Neural progenitor cell (in vitro differentiated cells): ENCODE measurements at places on chromosomes 3 and 15.
A peak's percentile ranks its signal among the peaks of the same experiment; 100 is the strongest.

GRCh38 chr15:84142888-84143337 is 92.7 kb upstream of the GOLGA6L4 start:
- H3K4me1 ChIP-seq, result no peaks in the 10 kb centered on the region
- no peaks in the 10 kb centered on the region for H3K36me3 ChIP-seq
- no peak overlapping the region for H3K27ac ChIP-seq
- DNase-seq, result peak; percentile 87
- H3K27me3 ChIP-seq, result no peaks in the 10 kb centered on the region

- no peak overlapping the region for H3K27ac ChIP-seq
- no peaks in the 10 kb centered on the region for H3K4me1 ChIP-seq
- no peak for DNase-seq
- H3K27me3 ChIP-seq, result no peaks in the 10 kb centered on the region
These were observed 51.1 kb downstream of the TM4SF18 start for GRCh38 chr3:149282322-149282721.

DNA sequence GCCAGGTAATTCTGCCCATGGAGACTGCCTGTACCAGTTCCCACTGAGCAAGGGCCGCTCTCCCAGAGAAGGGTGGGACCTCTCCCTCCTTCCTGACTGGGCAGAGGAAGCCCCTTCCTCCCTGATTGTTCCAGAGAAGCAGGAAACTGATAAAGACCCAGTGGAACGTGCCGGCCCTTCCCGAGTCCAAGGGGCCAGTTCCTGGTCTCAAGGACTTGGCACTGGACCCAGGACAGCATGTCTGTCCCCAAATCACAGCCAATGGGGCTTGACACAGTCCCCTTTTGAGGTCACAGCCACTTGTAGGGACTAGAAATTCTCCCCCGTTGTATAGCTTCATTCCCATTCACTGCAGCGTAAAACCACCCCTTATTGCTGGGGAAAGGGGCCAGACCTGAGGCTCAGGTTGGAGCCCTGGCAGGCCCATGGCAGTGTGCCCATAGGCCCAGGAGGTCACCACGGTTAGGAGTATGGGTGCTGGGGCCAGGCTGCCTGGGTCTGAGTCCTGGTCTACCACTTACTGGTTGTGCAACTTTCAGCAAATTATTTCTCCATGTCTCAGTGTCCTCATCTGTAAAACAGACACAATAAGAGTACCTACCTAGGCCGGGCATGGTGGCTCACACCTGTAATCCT is 18.1 kb downstream of the CSRNP1 start:
- no peak for DNase-seq
- H3K36me3 ChIP-seq, result no peaks in the 10 kb centered on the region
- no peaks in the 10 kb centered on the region for H3K27me3 ChIP-seq
- no peak overlapping the region for H3K4me3 ChIP-seq
- no peak overlapping the region for H3K27ac ChIP-seq

- no peaks in the 10 kb centered on the region for H3K36me3 ChIP-seq
- no peaks in the 10 kb centered on the region for H3K4me1 ChIP-seq
- DNase-seq, result no peak
- H3K4me3 ChIP-seq, result no peak overlapping the region
These were observed 39.6 kb downstream of the CCDC54 start for GRCh38 chr3:107416886-107417285.

- no peaks in the 10 kb centered on the region for H3K27me3 ChIP-seq
- no peaks in the 10 kb centered on the region for H3K36me3 ChIP-seq
- H3K27ac ChIP-seq, result no peak overlapping the region
- no peak for DNase-seq
These were observed 304.3 kb downstream of the MAGI1 start for GRCh38 chr3:65734382-65734781.

DNA sequence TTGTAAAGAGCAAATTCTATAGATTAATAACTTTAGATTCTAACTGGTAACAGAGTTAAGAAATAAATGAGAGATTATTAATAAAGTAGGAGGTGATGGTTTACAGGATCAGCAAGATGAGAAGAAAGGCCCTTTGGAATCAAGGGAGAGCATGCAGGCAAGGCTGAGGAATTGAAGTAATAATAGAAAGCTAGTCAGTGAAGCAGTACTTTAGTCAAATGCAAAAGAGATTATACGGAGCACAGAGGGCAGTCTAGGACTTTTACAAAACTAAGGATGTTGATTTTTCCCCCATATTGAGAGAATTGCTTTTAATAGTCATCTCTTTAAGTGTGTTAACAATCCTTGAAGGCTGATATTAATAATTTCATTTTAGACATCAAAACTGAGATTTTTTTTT is 146.4 kb downstream of the ROBO2 start:
- no peaks in the 10 kb centered on the region for H3K27me3 ChIP-seq
- peaks cover 6% of the 10 kb centered on the region for H3K4me1 ChIP-seq
- H3K27ac ChIP-seq, result no peak overlapping the region
- H3K36me3 ChIP-seq, result no peaks in the 10 kb centered on the region
- no peak for DNase-seq
- no peak overlapping the region for H3K4me3 ChIP-seq

- no peak overlapping the region for H3K4me3 ChIP-seq
- no peak overlapping the region for H3K27ac ChIP-seq
- no peak for DNase-seq
- H3K4me1 ChIP-seq, result no peaks in the 10 kb centered on the region
- H3K27me3 ChIP-seq, result peaks cover 3% of the 10 kb centered on the region
These were observed 14.1 kb upstream of the AHSG start for GRCh38 chr3:186598794-186599141.

DNA sequence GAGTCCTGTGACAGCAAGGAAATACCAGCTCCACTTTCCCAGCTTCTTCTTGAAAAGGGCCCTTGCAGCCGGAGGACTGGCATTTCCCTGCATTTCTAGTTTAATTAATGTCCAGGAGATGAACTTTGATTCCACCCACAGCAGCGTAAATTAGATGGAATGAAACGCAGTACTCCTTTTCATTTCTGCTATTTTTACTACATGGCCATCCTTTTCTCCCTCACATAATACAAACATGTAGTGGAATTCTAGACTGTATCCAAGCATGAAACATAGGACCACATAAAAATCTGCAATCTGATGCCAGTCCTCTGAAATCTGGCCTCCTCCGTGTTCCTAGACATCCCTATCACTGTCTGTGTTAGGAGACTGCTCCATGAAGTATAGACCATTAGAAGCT is 403.2 kb downstream of the NR2F2 start:
- no peaks in the 10 kb centered on the region for H3K27me3 ChIP-seq
- H3K27ac ChIP-seq, result no peak overlapping the region
- peaks cover 6% of the 10 kb centered on the region for H3K4me1 ChIP-seq
- no peaks in the 10 kb centered on the region for H3K36me3 ChIP-seq

GRCh38 chr3:14434126-14434497 is 31.7 kb downstream of the SLC6A6 start:
- no peaks in the 10 kb centered on the region for H3K27me3 ChIP-seq
- no peaks in the 10 kb centered on the region for H3K36me3 ChIP-seq
- H3K27ac ChIP-seq, result no peak overlapping the region
- H3K4me1 ChIP-seq, result no peaks in the 10 kb centered on the region
- no peak overlapping the region for H3K4me3 ChIP-seq
- no peak for DNase-seq

GRCh38 chr3:14927308-14927707 is 20.1 kb upstream of the NR2C2 start:
- H3K27me3 ChIP-seq, result no peaks in the 10 kb centered on the region
- no peak overlapping the region for H3K4me3 ChIP-seq
- peaks cover 10% of the 10 kb centered on the region for H3K4me1 ChIP-seq
- no peak overlapping the region for H3K27ac ChIP-seq
- no peaks in the 10 kb centered on the region for H3K36me3 ChIP-seq
- DNase-seq, result no peak

GRCh38 chr3:45608885-45609284 is 14.3 kb downstream of the LIMD1 start:
- H3K4me3 ChIP-seq, result no peak overlapping the region
- peaks cover 13% of the 10 kb centered on the region for H3K4me1 ChIP-seq
- DNase-seq, result no peak
- H3K36me3 ChIP-seq, result no peaks in the 10 kb centered on the region
- H3K27ac ChIP-seq, result no peak overlapping the region

DNA sequence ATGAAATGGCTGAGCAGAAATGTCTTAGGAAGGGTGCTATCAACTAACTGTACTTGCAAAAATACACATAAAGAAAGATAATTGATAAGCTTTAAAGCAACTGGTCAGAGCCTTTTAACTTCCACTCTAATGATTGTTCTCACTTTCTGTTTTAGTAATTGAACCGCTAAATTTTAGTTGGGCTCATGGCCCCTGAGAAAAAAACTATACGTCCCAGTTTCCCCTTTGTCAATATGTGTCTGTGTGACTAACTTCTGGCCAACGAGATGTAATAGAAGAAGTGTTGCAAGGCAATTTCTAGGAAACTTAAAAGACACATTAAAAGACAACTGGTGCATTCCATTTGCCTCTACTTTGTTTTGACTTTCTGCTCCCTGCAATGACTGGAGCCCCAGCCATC is 223.9 kb downstream of the NR1D2 start:
- no peaks in the 10 kb centered on the region for H3K4me1 ChIP-seq
- no peaks in the 10 kb centered on the region for H3K36me3 ChIP-seq
- no peak overlapping the region for H3K4me3 ChIP-seq

GRCh38 chr3:123090728-123091531 is 24.1 kb downstream of the PDIA5 start:
- DNase-seq, result peak; percentile 67
- H3K4me3 ChIP-seq, result no peak overlapping the region
- H3K27me3 ChIP-seq, result no peaks in the 10 kb centered on the region
- H3K27ac ChIP-seq, result no peak overlapping the region
- no peaks in the 10 kb centered on the region for H3K36me3 ChIP-seq

DNA sequence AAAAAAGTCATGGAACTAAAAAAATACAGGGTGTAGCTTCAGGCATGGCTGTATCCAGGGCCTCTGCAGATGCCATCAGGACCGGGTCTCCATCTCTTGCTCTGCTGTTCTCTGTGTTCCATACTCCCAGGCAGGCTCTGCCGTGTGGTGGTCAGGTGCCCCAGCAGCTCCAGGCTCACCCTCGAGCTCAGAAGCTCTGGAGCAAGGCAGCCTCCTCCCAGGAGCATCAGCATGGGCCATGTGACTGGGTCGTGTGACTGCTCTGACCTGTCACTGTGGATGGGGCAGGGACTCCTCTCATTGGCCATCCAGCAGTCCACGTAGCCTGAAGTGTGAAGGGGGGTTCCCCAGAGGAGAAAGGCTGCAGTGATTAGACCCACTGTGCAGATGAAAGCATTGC is 8.5 kb downstream of the FBLN2 start:
- H3K4me1 ChIP-seq, result peaks cover 15% of the 10 kb centered on the region
- DNase-seq, result no peak
- H3K27ac ChIP-seq, result no peak overlapping the region
- no peaks in the 10 kb centered on the region for H3K36me3 ChIP-seq

GRCh38 chr3:33578325-33579177 is 138.3 kb upstream of the UBP1 start:
- peaks cover 9% of the 10 kb centered on the region for H3K36me3 ChIP-seq
- H3K4me3 ChIP-seq, result peak overlapping the region; percentile 32
- no peaks in the 10 kb centered on the region for H3K27me3 ChIP-seq
- H3K27ac ChIP-seq, result peak overlapping the region; percentile 79
- peaks cover 71% of the 10 kb centered on the region for H3K4me1 ChIP-seq

GRCh38 chr3:120218981-120219380 is 66.0 kb downstream of the GPR156 start:
- DNase-seq, result no peak
- no peak overlapping the region for H3K4me3 ChIP-seq
- no peaks in the 10 kb centered on the region for H3K27me3 ChIP-seq
- H3K4me1 ChIP-seq, result peaks cover 7% of the 10 kb centered on the region

GRCh38 chr15:47661661-47662180 is 55.6 kb upstream of the SEMA6D start:
- DNase-seq, result no peak
- H3K27me3 ChIP-seq, result no peaks in the 10 kb centered on the region
- H3K4me1 ChIP-seq, result peaks cover 9% of the 10 kb centered on the region
- H3K4me3 ChIP-seq, result no peak overlapping the region
- H3K27ac ChIP-seq, result no peak overlapping the region
- H3K36me3 ChIP-seq, result no peaks in the 10 kb centered on the region

GRCh38 chr3:71389911-71390573 is 193.5 kb downstream of the FOXP1 start:
- no peak overlapping the region for H3K27ac ChIP-seq
- no peaks in the 10 kb centered on the region for H3K36me3 ChIP-seq
- DNase-seq, result peak; percentile 17
- H3K27me3 ChIP-seq, result no peaks in the 10 kb centered on the region
- H3K4me3 ChIP-seq, result no peak overlapping the region

- H3K4me3 ChIP-seq, result no peak overlapping the region
- no peaks in the 10 kb centered on the region for H3K4me1 ChIP-seq
- no peak overlapping the region for H3K27ac ChIP-seq
- no peaks in the 10 kb centered on the region for H3K36me3 ChIP-seq
These were observed 23.7 kb downstream of the FAM3D start for GRCh38 chr3:58642846-58643245.

- H3K4me3 ChIP-seq, result no peak overlapping the region
- H3K36me3 ChIP-seq, result no peaks in the 10 kb centered on the region
- H3K27me3 ChIP-seq, result no peaks in the 10 kb centered on the region
- H3K4me1 ChIP-seq, result no peaks in the 10 kb centered on the region
- no peak for DNase-seq
- no peak overlapping the region for H3K27ac ChIP-seq
These were observed 36.2 kb downstream of the C2CD4B start for GRCh38 chr15:62128916-62129315.

DNA sequence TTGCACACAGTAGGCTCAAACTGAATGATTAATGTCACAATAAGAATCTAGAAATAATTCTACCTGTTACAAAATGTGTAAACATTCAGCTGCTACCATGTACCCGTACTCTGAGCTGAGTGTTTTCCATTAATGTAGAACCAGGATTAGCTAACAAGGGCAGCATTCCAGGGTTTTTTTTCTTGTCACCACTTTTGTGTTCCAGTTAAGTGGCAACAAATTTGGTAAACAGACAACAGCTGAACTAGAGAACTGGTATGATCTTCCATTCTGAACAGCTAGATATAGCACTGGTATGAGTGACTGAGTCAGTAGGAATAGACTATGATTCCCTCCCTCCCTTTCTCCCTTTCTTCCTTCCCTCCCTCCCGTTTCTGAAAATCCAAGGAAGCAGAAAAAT is 229.4 kb downstream of the CD47 start:
- H3K36me3 ChIP-seq, result no peaks in the 10 kb centered on the region
- peaks cover 4% of the 10 kb centered on the region for H3K4me1 ChIP-seq
- H3K27ac ChIP-seq, result no peak overlapping the region
- DNase-seq, result no peak
- no peaks in the 10 kb centered on the region for H3K27me3 ChIP-seq
- no peak overlapping the region for H3K4me3 ChIP-seq

- no peak overlapping the region for H3K4me3 ChIP-seq
- H3K27me3 ChIP-seq, result no peaks in the 10 kb centered on the region
- H3K36me3 ChIP-seq, result no peaks in the 10 kb centered on the region
- DNase-seq, result no peak
These were observed 299.8 kb downstream of the LPP start for GRCh38 chr3:188453431-188454384.

GRCh38 chr15:73403171-73403570 is 34.4 kb upstream of the HCN4 start:
- no peaks in the 10 kb centered on the region for H3K4me1 ChIP-seq
- no peak overlapping the region for H3K4me3 ChIP-seq
- H3K36me3 ChIP-seq, result no peaks in the 10 kb centered on the region
- no peak overlapping the region for H3K27ac ChIP-seq
- H3K27me3 ChIP-seq, result no peaks in the 10 kb centered on the region
- no peak for DNase-seq
